ENCODE measurements at places on chromosomes 13 and 19.

GRCh38 chr19:12665281-12665573 lies 1.3 kb downstream of the MAN2B1 start:
- no peak for DNase-seq

DNA sequence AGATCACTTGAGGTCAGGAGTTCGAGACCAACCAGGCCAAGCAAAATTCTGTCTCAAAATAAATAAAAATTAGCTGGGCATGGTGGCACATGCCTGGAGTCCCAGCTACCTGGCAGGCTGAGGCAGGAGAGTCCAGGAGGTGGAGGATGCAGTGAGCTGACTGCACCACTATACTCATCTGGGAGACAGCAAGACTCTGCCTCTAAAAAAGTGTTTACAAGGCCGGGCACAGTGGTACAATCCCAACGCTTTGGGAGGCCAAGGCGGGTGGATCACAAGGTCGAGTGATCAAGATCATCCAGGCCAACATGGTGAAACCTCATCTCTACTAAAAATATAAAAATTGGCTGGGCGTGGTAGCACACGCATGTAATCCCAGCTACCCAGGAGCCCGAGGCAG lies 4.2 kb upstream of the DAPK3 start:
- no peak for DNase-seq

- DNase-seq: no peak
These were observed 5.3 kb upstream of the PTPRS start for GRCh38 chr19:5345895-5346386.

DNA sequence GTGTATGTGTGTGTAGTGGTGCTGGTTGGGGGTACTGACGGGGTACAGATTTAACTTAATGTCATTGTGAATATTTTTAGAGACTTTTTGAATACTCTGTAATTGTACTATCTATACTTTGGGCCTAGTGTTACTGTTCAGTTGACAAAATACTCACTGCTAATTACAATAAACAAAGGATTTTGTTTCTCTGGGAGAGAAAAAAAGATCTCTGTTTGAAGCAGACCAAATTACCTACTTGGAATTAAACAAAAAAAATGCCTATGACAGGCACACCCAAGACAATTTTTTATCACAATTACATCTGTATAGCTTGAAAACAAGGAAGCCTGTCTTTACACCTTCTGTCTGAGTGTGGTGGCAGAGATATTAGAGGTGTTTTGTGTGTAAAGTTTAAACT lies 45.1 kb downstream of the OLFM4 start:
- DNase-seq: no peak

- no peak for DNase-seq
These were observed 27.9 kb downstream of the RCBTB2 start for GRCh38 chr13:48505012-48505411.

DNA sequence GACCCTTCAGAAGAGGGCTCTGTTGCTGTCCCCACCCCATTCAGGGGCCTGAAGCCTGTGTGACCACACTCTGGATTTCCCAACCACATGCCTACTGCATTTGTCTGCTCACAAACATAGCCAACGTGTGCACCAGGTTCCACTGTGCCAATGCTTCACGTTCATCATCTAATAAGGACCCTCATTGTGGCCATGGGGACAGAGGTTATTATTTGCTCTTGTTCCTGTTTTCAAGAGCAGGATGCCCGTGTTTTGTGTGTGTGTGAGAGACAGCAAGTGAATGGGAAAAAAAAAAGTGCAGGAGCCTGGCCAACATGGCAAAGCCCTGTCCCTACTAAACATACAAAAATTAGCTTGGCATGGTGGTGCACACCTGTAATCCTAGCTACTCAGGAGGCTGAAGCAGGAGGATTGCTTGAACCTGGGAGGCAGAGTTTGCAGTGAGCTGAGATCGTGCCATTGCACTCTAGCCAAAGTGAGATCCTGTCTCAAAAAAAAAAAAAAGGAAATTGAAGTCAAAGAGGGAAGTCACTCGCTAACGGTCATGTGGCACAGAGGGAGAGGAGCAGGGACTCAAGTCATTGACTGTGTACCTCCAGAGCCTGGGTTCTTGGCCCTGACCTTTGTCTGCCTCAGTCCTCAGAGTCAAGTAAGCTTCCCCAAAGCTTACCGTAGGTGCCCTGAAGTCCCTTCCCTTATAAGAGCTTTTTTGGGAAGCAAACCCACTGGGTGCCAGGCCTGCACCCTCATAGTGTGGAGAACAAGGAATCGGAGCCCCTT lies 6.9 kb downstream of the B3GNT8 start:
- no peak for DNase-seq

- DNase-seq: no peak
These were observed 16.7 kb upstream of the SERPINE3 start for GRCh38 chr13:51322826-51323225.

DNA sequence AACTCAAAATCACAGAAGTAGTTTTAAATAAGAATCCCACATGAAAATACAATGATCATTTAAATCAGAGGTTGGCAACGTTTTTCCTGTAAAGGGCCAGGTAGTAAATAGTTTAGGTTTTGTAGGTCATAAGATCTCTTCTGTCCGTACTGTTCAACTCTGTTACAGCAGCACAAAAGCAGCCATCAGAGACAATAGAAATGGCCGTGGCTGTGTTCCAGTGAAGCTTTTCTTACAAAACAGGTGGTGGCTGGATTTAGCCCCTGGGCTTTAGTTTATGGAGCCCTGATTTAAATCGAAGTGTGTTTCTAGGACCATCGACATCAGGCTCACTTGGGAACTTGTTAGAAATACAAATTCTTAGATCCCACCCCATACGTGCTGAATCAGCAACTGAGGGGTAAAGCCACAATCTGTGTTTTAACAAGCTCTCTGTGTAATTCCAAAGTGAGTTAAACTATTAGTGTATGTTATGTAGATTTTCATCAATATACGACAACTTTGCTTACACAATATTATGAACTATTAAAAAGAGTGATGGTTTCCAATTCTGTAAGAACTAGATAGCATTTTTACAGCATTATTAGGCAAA lies 54.8 kb upstream of the MIR17HG start:
- DNase-seq: peak; percentile 44

DNA sequence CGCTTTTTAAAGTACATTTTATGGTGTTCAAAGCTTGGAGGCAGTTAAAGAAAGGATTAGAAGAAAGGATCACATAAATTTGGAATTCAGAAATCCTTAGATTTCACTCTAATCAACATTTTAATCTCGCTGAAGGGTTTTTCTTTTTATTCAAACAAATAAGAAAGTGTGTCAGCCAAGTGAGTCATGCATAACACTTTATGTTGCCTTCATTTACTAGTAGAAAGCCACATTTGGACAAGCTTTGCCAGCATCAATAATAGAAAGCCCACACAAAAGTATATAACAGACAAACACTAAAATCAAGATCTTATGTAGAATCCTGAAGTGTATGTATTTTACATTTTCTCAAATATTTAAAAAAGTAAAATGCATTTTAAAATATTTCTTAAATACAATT lies 154.9 kb upstream of the TRPC4 start:
- DNase-seq: no peak

DNA sequence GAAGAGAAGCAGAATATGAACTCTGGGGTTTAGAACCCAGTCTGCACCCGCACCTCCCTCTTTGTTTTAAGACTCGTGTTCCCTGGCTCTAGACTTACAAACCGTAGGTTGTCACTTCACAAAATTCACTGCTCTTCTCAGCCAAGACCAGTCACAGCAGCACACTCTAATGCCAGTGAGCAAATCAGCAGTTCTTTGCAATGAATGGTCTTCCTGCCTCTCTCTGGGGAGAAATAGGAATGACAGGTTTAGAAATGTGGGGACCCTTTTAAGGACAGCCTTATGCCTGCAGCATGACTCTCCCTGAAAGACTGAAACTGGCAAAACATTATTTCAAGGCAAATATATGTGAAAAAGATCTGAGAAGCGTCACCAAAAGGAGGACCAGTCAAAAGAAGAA lies 156.9 kb downstream of the KCTD15 start:
- no peak for DNase-seq

GRCh38 chr19:31485472-31485871 lies 136.2 kb upstream of the TSHZ3 start:
- DNase-seq: no peak

- DNase-seq: no peak
These were observed 1.2 kb downstream of the EEF2 start for GRCh38 chr19:3983936-3984583.

- peak; percentile 99 for DNase-seq
These were observed at the start of gene ANO8 for GRCh38 chr19:17334414-17335409. Gene ANO8, minus strand, starts transcription at chr19:17334855. Its CDS starts 185 bp downstream, at chr19:17334670.

DNA sequence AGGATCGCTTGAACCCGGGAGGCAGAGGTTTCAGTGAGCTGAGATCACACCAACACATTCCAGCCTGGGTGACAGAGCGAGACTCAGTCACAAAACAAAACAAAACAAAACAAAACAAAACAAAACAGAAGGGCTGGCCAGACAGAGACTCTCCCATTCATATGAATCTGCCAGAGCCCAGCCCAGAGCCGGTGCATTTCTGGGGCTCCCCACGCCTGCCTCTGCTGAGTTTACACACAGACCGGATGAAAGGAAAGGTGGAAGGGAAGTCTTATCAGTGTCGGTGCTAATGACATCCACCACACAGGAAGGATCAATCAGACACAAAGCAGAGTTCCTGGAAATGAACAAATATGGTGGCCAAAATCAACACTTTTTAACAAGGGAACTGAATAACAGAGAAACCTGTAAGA lies 6.8 kb downstream of the TRAPPC6A start:
- DNase-seq: no peak

DNA sequence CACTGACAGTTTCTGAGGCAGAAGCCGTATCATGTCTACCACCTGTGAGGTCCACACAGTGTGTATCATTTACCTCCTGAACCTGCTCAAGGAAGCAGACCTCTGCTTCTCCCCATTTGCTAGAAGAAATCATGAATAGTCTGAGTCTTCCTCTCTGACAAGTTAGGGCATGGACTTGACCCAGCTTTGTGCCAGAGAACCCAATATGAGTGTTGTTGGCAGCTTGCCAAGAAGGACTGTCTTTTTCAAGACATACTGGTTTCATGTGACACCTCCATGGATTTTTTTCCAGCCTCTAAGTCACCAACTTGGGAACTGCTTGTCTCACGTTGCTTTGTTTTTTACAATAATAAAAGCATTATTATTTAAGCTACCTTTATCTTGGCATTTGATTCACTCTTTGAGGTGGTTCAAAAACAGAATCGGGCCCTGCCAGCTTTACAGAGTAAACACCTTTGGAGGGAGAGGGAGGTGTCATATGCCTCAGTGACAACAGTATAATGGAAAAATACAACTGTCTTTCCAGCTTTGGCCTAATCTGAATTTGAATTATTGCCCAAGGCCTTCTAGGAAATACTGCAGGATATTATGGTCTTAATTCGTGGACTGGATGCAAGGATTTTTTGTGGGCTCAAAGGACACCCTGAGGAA lies 9.6 kb downstream of the ZNF211 start:
- no peak for DNase-seq

GRCh38 chr19:11539495-11540365 lies 1.1 kb downstream of the CNN1 start:
- DNase-seq: peak; percentile 68

- no peak for DNase-seq
These were observed 18.8 kb upstream of the UBE2L5 start for GRCh38 chr13:30403456-30403855.

DNA sequence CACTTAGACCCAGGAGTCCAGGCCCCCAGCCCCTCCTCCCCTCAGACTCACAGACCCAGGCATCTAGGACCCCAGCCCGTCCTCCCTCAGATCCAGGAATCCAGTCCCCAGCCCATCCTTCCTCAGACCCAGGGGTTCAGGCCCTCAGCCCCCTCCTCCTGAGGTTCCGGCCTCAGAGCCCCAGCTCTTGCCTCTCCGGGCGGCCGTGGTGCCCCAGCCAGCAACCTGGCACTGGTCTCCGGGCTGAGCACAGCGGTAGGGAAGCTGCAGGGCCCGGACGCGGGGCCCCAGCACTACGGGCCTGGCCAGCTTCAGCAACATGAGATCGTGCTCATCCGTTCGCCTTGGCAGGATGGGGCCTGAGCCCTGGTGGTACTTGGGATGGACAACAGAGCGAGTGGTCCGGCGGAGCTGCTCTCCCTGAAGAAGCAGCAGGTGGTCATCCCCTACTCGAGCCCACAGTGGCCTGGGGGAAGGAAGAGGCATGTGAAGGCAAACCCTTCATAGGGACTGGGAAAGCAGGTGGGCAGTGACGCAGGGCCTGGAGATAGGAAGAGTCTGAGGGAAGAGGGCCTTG lies 3.7 kb downstream of the KLK10 start:
- no peak for DNase-seq

DNA sequence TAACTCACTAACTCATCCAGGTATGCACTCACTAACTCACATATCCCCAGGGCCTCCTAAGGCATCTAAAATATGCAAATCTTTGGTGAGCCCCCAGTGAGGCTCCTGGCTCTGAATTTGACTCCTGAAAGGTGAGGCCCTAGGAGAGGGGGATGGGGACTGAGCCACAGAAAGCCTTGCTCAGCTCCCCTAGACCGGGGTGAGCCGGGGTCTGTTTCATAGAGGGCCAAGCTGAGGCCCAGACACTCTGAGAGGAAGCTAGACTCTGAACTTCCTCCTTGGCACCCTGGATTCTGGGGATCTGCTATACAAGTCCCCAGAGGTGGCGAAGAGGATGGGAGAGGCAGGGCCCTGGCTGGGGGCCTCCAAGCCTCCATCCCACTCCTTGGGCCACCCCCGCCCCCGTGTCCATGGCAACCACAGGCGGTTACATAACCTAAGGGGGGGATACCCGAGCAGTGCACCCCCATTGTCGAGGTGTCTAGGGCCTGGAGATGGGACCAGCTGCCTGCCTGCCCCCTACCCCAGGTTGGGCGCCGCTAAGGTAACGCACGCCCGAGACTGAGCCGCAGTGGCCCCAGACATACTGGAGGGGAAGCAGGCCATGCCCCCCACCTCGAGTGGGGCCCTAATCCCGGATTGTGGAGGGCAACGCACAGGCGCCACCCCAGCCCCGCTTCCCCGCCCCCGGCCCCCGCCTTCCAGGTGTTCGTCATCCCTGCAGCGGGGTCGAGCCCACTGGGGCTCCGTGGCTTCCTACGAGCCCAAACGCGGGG lies 646 bp downstream of the ABHD8 start:
- no peak for DNase-seq

DNA sequence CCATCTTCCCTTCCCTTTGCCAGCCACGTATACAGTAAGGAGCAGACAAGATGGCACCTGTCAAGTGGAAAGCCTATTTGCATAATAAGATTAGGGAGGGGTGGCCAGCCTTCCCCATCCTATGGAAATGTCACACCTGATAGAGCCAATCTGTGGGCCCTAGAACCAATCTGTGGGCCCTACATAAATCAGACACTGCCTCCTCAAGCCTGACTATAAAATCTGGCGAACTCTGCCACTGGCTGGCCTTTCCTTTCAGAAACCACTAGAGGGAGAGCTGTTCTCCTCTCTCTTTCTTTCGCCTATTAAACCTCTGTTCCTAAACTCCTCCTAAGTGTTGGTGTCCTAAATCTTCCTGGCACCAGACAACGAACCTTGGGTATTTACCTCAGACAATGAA lies 231.5 kb upstream of the KLHL1 start:
- peak; percentile 8 for DNase-seq

DNA sequence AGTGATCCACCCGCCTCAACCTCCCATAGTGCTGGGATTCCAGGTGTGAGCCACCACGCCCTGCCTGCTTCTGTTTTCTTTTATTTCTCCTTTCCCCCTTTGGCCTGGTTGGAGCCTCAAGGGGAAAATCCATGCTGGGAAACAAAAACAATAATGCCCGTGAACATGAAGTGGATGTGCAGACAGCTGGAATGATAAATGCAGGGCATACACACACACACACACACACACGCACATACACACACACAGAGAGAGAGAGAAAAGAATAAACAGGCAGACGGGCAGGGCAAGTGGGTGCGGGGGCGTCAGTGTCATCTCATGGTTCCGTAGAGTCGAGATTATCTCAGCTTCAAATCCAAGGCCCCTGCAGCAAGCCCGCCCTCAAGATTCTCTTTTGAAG lies 4.4 kb upstream of the PLEKHF1 start:
- DNase-seq: no peak

GRCh38 chr13:62706048-62706447 lies 1290.4 kb upstream of the PCDH20 start:
- no peak for DNase-seq
